ENCODE measurements at places on chromosomes 3 and 15.

GRCh38 chr3:188742755-188743550, 428.8 kb upstream of the TPRG1 start:
- no peak for DNase-seq

GRCh38 chr3:134325061-134325705, 49.1 kb downstream of the AMOTL2 start:
- no peak for DNase-seq

DNA sequence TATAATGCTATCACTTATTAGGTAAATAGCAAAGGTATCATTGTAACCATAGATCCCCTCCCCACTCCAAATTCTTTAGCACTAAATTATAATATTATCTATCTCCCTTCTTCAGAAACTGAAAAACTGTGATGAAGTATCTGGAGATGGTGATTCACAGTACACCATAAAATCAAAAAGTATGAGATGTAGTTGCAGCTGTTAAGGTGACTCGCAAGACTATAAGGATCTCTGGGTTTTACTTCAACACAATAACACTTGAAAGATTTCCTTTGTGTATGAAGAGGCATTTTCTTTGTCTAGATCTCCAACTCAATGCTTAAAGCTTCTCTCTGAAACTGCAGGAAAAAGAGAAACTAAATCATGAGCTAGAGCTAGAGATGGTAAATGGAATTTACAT, 46.9 kb downstream of the IFT57 start:
- DNase-seq = no peak

- no peak for DNase-seq
Observed at GRCh38 chr15:38187630-38188313, 64.9 kb upstream of the SPRED1 start.

- no peak for DNase-seq
Observed at GRCh38 chr3:69370901-69371301, 15.0 kb downstream of the FRMD4B start.

GRCh38 chr15:64535460-64536243, 75.3 kb downstream of the ZNF609 start:
- no peak for DNase-seq

DNA sequence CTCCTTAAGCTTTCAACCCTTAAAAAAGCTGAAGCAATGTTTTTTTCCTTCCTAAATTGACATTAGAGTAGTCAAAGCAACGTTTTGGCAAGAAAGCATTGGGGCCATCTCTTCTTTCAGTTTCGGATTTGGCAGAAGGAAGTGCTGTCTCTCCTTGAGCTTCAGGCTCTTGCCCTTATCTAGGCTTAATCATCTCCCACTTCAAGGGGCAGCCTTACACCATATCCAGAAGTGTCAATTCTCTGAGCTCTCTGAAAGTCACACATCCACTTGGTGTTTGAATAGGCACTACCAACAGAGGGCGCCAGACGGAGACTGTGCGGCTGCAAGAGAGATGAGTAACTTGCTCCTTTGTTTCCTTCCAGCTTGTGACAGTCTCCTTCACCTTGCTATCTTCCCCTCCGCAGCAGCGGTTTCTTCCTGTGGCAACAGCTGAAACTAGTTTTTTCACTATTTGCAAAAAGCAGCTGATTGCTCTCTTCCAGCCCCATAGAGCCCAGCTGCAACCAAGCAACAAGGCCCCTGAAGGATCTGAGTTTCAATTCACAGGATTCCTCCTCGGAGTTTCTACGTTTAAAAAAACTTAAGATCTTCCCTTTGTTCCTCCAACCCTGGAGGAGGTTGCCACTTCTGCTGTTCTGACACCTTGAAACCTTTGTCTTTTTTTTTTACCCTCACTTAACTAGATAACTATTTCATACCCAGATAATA, 147.0 kb upstream of the SLCO3A1 start:
- DNase-seq = peak; percentile 57

GRCh38 chr3:17088602-17089313, 204.0 kb downstream of the PLCL2 start:
- DNase-seq = no peak

GRCh38 chr3:184227481-184227935, 1.9 kb upstream of the VWA5B2 start:
- DNase-seq = no peak

- no peak for DNase-seq
Observed at GRCh38 chr3:100548053-100548452, 55.6 kb downstream of the TMEM45A start.

All from activated T-helper 1 cell treated with anti-CD3 and anti-CD28 coated beads, Interleukin-2, amount 50 U/mL, for 16 hours (primary cell).